NCI-H2081 (cell line): ENCODE measurements at places on chromosomes 11 and 22.

- no peak for DNase-seq
Observed at GRCh38 chr11:745428-745827, 1.8 kb upstream of the TALDO1 start.

DNA sequence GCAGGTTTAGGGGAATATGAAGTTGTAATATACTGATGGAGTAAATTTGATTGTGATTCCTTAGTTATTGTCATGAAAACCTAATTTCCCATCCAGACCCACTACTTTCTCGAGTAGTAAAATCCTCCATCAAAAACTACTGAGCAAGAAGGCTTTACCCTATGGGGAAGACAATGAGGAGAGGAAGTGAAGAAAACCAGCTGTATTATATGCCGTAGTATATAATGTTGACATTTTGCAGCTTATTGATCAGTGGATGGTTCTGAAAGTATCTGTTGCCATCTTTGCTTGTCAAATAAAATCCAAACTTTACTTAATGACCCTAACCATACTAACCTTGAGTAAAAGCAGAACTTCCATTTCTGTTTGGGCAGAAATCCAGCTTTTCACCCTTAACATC, 292.8 kb upstream of the RAG2 start:
- no peak for DNase-seq

GRCh38 chr11:2703363-2704141, 3.8 kb upstream of the KCNQ1OT1 start:
- no peak for DNase-seq

DNA sequence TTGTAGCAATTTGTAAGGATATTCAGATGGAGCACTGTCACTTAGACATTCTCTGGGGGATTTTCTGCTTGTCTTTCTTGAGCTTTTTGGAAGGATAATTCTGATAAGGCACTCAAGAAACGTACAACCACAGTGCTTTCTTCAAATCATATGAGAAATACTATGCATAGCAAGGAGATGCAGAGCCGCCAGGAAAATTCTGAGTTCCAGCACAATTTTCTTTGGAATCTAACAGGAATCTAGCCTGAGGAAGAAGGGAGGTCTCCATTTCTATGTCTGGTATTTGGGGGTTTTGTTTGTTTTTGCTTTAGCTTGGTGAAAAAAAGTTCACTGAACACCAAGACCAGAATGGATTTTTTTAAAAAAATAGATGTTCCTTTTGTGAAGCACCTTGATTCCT, 9.9 kb downstream of the PRSS23 start:
- no peak for DNase-seq

GRCh38 chr11:77672264-77672663, 34.7 kb upstream of the CLNS1A start:
- DNase-seq = no peak

DNA sequence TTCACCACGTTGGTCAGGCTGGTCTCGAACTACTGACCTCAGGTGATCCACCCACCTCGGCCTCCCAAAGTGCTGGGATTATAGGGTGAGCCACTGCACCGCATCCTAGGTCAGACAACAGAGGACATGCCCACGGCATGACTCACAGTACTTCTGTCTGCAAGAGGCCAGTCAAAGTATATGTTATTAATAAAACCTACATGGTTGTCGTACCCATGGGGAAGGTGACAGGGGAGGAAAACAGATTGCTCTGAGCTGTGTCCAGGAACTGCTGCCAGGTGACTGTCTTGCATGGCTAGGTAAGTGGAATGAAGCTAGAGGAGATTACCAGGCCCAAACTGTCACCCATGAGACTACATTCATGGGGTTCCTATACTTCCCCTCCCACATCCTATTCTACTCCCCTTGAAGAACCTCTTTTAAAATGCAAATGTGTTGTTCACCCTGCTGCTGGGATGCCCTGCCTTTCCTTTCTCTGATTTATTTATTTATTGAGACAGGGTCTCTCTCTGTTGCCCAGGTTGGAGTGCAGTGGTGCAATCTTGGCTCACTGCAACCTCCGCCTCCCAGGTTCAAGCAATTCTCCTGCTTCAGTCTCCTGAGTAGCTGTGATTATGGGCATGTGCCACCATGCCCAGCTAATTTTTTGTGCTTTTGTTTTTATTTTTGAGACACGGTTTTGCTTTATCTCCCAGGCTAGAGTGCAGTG, 2.0 kb upstream of the NLRX1 start:
- DNase-seq = no peak

- no peak for DNase-seq
Observed at GRCh38 chr22:37559521-37559900, 769 bp upstream of the CDC42EP1 start.

- DNase-seq = no peak
Observed at GRCh38 chr22:37808294-37808657, 542 bp downstream of the GCAT start.

DNA sequence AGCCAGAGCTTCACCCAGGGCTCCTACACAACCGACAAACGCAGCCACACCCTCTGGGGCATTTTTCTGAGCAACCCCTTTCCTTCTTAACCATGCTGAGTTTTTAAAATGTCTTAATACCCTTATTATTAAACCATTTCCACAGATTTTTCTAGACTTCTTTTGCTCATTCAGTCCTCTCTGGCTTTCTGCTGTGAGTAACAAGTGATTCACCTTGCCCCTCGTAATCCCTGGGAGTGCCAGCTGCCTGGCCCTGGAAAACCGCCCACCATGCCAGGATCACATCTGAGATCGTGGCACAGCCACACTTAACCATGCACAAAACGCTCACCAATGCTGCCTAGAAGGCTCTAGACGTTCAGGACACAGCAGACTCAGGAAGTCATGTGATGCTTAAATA, 25.4 kb downstream of the YPEL1 start:
- DNase-seq = no peak

DNA sequence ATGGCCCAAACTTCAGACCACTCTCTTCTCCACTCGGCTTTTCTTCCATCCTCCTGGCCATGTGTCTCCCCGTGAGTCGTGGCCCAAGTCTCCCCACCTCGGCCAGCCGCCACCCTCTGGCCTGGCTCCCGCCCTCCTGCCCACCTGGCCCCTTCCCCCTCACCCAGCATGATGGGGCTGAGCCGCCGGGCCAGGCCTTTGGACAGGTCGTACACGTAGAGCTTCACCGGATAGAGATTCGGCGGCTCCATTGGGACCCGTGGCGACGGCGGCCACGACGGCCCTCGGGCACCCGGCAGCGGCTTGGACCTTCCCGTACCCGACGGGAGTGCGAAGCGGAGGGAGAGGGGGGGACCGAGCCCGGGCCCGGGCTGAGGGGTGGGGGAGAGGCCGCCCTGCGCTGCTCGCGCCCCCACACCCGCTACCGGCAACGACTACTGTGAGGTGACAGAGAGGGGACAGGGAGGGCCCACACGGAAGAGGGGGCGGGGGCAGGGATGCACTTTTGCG, at the start of gene DESI1:
Gene DESI1 (minus strand): TSS at position 455 of the 510 bp plus-strand sequence. CDS start 204 bp downstream, at position 251.
- DNase-seq = no peak

DNA sequence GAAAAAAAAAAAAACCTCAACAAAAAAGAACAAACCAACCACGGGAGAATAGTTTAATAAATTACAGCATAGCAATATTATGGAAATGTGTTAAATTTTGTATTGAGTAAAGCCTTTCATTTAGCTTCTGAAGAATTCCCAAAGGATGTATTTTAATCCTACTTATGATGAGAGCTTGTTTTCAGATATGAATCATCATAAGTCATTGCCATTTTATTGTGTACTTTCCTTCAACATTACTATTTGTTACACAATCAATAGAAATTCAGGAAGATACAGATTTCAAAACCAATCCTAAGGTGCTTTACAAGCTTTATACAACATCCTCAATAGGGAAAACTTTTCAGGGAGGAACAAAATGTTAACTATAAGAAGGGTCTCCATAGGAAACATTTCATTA, 200.6 kb upstream of the CTSC start:
- DNase-seq = no peak

DNA sequence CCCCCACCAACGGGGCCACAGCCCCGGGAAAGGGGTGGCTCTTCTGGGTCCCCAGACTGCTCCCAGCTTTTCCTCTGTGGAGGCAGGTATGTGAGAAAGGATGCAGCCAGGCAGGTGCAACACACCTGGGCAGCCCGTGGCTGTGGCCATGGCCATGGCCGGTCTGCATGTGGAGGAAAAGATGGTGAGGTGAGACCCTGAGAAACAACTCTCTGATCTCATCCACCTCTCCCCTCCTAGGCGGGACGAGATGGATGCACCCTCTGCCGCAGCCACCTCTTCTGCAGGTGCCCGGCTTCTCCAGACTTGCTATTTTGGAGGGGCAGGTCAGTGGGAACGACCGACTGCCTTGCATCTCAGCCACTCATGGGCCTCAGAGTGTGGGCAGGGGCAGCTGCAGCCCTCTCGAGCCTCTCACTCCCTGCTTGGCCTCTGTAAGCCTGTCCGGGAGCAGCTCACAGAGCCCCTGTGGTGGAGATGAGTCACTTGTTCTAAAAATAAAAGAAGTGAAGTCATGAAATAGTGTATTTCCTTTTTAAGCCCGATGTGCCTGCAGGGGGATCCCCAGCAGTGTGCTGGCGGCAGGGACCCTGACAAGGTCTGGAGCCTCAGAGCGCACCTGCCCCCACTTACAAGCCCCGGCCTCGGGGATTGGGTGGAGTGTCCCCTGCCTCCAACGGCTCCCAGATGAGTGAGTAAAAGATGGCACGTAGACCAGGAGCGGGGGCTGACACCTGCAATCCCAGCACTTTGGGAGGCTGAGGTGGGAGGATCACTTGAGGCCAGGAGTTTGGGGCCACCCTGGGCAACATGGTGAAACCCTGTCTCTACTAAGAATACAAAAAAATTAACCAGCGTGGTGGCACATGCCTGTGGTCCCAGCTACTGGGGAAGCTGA, 10.7 kb downstream of the SMIM38 start:
- no peak for DNase-seq

DNA sequence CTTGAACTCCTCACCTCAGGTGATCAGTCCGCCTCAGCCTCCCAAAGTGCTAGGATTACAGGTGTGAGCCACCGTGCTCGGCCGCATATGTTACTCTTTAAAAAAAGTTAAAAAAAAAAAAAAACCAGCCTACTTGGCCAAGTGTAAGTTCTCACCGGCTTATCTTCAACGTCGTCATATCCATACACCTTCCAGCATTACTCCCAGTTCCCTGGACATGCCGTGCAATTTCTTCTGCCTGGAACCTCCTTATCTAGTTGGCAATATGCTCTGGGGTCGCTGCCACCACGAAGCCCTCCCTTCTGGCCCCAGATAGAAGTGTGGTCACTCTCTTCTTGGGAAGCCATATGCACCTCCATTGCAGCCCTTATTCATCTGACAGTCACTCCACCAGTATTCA, 36.3 kb upstream of the CBX7 start:
- DNase-seq = no peak

- DNase-seq = peak; percentile 1
Observed at GRCh38 chr11:10076458-10077141, 217.4 kb downstream of the SBF2 start.

- DNase-seq = peak; percentile 28
Observed at GRCh38 chr11:86418917-86419316, 44.2 kb downstream of the CCDC81 start.

DNA sequence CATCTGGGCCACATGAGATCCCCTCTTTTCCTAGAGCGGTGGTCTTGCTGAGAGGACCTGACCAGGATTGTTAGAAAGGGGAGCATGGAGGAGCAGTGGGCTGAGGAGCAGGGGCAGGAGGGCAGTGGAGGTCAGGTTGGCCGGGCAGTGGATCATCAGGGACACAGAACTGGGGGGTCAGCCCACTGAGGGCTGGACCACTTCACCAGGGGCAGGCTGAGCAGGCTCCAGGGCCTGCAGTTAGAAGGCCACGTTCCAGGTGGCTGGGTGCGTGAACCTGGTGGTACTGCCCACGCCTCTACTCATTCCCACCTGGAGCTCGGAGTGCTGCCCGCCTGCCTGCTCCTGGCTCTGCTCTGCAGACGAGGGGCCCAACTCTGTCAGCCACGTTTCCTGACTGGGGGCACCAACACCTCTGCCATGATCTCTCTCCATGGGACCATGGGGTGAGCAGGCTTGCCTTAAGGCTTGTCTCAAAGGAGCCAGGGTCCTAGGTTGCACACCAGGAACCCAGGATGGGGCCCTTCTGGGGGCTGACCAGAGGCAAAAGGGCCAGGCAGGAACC, 9.7 kb downstream of the MRGPRF start:
- no peak for DNase-seq

GRCh38 chr11:86524620-86525352, 147.6 kb downstream of the ME3 start:
- no peak for DNase-seq

DNA sequence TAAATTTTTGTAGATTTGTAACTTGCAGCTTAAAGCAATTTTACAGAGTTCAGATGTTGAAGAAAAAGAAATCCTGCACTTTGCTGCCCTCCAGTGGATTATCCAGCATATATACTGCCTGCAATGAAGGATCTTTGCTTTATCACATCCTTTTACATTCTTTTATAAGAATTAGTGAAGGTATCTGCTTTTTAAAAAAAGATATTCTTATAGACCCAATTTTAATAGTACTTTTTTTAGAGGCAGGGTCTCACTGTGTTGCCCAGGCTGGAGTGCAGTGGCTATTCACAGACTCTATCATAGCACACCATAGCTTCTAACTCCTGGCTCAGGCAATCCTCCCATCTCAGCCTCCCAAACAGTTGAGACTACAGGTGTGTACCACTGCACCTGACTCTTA, 60.7 kb downstream of the TTC17 start:
- peak; percentile 17 for DNase-seq

GRCh38 chr11:59226396-59226795, 13.7 kb upstream of the MPEG1 start:
- DNase-seq = no peak

DNA sequence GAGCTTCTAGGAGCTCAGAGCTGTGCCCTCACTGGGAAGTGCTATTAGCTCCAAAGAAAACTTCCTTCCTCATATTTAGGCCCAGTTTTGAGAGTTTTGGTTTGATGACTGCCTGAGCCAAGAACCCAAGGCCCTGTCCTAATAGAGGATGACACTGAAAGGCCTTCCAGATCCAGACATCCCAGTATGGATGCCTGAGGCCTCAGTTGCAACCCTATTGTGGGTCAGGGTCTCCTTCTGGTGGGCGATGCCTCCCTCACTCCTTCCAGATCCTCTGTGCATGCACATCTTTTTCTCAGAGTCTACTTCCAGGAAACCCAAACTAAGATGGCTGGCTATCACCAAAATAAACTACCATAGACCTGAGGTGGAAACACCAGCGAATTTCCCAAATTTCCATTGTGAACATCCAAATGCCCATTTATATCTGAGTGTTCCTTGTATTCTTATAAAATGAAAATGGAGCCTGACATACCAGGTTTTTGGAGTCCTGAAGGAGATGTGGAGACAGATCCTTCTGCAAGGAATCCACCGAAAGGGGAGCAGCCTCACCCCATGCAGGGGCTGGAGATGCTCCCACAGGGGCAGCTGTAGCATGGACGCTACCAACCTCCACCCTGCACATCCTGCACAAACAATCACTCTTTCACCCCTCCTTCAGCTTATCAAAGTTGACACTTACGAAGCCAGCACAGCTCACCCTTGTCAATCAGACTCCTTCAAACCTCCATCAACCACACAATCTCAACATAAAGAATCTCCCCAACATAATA, 61.1 kb downstream of the GGTLC2 start:
- DNase-seq = no peak

DNA sequence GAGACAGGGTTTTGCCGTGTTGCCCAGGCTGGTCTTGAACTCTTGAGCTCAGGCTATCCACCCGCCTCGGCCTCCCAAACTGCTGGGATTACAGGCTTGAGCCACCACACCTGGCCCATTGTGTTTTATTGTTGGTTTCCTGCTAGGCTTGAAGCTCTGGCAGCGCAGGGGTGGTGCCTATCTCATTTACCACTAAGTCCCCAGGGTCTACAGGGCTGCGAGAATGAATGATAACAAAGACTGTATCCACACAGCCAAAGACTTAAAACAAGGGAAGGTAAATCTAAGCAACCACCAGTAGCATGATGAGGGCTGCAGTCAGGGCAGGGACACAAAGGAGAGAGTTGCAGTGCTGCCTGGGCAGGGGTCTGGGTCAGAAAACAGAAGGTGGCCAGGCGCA, 37.3 kb upstream of the XBP1 start:
- DNase-seq = no peak
